Hematopoietic multipotent progenitor cell (in vitro differentiated cells): ENCODE measurements at places on chromosomes 7 and 10.

GRCh38 chr10:77794256-77795142, 132.1 kb downstream of the DLG5 start:
- no peak for DNase-seq

GRCh38 chr7:47540387-47541350, 41.2 kb downstream of the TNS3 start:
- DNase-seq = no peak

- DNase-seq = no peak
Measured at GRCh38 chr10:95790982-95791381, 35.0 kb downstream of the ENTPD1 start.

- no peak for DNase-seq
Measured at GRCh38 chr7:32680259-32681173, 185.2 kb downstream of the AVL9 start.

GRCh38 chr10:110643653-110644597, at the start of gene RBM20:
Gene RBM20, plus strand, starts transcription at chr10:110644336. Its CDS starts 119 bp downstream, at chr10:110644455.
- no peak for DNase-seq

DNA sequence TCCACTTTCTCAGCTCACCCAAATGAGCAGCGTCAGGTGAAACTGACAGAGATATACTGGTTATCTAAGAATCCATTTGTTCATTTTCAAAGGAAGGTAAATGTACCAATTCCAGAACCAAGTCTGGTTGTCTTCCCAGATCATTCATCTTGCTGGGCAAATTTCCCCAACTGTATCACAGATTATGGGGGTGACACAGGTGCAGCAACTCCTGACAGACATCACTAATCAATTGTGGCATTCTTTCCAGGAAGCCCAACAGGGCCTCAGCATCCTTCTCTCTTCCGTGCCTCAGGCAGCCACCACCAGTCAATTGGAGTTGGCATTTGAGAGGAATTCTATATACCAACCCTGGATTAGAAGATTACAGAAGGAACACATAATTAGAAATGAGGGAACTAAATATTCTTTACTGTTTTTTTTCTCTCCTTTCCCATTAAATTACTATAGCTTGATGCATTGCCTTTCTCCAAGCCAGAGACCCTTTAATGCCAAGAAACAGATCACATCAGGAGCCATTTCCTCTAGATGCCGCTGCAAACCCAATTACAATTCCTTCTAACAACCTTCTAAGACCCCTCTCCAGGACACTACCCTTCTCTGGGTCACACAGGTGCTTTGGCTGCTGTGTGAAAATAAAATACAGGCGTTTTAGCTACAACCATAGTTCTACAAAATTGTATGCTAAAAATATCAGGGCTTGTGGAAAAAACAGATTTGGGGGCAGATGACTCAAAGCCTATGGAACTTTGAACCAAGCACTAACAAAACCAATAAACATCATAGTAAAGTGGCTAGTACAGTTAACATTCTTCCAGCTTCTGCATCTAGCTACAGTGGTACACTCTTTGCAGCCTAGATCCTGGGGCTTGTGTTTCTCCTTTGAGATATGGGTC, 291.6 kb downstream of the RNLS start:
- DNase-seq = no peak

- DNase-seq = no peak
Measured at GRCh38 chr10:129954492-129955315, 9.4 kb downstream of the EBF3 start.

DNA sequence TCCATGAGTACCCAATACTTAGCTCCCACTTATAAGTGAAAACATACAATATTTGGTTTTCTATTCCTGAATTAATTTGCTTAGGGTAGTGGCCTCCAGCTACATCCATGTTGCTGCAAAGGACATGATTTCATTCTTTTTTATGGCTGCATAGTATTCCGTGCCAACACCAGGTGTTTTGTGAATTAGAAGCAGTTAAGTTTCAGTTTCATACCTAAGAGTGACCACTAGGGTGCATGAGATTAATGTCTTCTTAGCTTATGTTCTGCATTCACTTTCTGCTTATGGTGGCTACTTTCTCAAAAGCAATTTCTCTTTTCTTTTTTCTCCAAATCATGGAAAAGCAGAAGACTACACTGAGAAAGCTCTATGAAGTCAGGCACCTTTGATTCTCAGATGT, 65.1 kb upstream of the VSTM2A start:
- DNase-seq = no peak

DNA sequence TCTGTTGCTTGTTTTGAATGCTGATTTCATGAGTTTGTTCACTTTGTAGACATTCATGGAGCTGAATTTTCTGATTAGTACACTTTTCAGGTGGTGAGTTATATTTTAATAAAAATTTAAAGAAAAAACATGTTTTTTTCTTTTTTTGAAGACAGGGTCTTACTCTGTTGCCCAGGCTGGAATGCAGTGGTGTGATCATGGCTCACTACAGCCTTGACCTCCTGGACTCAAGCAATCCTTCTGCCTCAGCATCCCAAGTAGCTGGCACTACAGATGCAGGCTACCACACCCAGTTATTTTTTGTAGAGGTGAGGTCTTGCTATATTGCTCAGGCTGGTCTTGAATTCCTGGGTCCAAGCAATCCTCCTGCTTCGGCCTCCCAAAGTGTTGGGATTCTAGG, 23.7 kb downstream of the PDZD8 start:
- no peak for DNase-seq

GRCh38 chr7:34451923-34452322, 206.1 kb upstream of the NPSR1 start:
- no peak for DNase-seq
